ENCODE measurements at places on chromosomes 12 and 14.

DNA sequence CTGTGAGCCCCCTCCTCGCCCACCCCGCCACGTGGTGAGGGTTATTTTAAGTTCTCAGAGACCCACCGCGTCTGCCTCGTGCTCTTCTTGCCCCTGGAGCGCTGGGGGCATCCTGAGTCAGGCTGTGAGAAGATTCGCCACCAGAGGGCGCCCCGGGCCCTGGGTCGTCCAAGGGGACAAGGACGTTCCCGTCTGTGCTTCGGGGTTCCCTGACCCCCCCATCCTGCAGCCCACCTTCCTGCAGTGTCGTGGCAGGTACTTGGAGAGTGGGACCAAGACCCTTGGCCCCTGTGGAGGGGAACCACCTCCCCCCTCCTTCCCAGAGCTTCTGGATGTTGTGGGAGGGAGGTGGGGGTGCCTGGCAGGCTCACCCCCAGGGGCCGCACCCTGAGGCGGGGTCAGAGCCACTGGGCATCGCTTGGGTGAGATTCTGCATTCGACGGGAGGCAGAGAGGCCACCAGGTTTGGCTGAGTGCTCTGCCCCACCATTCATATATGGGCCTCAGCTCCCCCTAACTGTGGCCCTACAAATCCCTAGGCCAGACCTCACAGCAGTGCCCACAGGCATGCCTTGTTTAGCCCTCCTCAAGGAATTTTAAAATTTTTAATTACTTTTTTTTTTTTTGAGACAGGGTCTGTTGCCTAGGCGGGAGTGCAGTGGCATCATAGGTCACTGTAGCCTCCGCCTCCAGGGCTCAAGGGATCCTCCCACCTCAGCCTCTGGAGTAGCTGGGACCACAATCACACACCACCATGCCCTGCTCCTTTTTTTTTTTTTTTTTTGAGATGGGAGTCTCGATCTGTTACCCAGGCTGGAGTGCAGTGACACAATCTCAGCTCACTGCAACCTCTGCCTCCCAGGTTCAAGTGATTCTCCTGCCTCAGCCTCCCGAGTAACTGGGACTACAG is 17.0 kb downstream of the RHOF start:
- DNase-seq, result peak; percentile 79

GRCh38 chr14:102507081-102507856 is 2.3 kb downstream of the ANKRD9 start:
- no peak for DNase-seq

- DNase-seq, result peak; percentile 72
Observed at GRCh38 chr12:50055831-50056638, 1.4 kb upstream of the ASIC1 start.

- no peak for DNase-seq
Observed at GRCh38 chr12:15625075-15625474, 164.1 kb downstream of the EPS8 start.

DNA sequence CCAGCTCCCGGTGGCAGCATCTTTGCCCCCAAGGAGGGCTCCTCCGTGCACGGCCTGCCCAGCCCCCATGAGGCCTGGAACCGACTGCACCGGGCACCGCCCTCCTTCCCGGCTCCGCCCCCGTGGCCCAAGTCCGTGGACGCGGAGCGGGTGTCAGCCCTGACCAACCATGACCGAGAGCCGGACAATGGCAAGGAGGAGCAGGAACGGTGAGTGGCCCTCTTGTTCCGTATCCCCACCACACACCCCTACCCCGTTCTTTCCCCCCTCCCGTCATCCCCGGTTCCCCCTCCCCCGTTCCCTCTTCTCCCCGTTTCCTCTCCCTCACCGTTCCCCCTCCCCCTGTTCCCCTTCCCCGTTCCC is 28.3 kb downstream of the LRCOL1 start:
- DNase-seq, result peak; percentile 46

DNA sequence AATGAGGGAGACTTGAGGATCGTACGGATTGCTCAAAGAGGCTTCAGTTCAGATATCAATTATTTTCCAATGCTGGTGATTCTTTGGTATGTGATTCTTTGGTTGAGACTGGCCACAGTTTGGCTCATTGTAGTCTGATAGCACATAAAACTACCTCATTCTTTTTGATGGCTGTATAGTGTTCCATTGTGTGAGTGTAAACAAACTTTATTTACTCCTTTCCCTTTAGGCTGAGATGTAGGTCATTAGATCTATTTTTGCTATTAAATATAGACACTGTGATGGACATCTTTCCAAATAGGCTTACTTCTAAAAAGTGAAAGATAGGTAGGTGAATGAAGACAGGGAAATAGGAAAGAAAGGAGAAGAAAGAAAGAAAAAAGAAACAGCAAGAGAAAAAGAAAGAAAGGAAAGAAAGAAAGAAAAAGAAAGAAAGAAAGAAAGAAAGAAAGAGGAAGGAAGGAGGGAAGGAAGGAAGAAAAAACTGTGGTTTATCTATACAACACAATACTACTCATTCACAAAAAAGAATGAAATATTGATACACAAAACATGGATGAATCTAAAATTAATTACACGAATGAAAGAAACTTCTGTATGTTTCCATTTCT is 19.8 kb upstream of the MED13L start:
- DNase-seq, result no peak

- DNase-seq, result peak; percentile 54
Observed at GRCh38 chr12:49428793-49429192, 61.5 kb downstream of the SPATS2 start.

GRCh38 chr12:52613384-52614030 is 4.9 kb downstream of the KRT73 start:
- no peak for DNase-seq

- no peak for DNase-seq
Observed at GRCh38 chr14:65016471-65016870, 29.8 kb downstream of the FNTB start.

- peak; percentile 33 for DNase-seq
Observed at GRCh38 chr12:104846056-104846767, 111.9 kb downstream of the SLC41A2 start.

- no peak for DNase-seq
Observed at GRCh38 chr14:98172243-98172778, 1099.7 kb downstream of the BCL11B start.

DNA sequence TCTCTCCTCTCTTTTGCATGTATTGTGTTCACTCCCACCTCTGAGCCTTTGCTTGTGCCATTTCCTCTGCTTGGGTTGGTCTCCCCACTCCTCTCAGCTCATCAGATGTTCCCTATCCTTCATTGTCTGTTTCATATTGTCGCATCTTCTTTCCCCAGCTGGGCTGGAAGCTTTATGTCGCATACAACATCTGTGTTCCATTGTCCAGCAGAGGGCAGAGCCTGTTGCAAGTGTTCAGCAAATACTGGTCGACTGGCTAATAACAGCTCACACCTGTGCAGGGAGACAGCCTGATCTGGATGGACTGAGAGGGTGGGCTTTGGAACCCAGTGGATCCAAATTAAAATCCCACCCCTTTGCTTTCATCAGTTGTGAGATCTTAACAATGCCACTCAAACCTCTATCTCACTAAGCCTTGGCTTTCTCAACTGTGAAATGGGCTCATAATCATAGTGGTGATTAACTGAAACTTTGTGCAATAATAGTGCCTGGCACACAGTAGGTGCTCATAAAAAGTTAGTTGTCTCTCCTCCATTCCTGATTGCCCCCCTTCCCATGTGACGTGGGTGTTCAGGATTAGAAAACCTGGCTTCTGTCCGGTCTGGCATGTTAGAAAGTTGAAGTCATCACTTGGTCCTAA is 75.8 kb downstream of the RIN3 start:
- DNase-seq, result peak; percentile 30

GRCh38 chr14:33709711-33710110 is 241.2 kb downstream of the EGLN3 start:
- DNase-seq, result no peak

GRCh38 chr14:89339579-89339978 is 77.5 kb downstream of the FOXN3 start:
- DNase-seq, result no peak
